Right renal cortex interstitium (tissue), 3 donors: ENCODE measurements at places on chromosomes 2 and 18. TPM values are rescaled to one million over a fixed set of nuclear protein-coding genes. Genes with fewer than 3 reads are reported as not detected.

DNA sequence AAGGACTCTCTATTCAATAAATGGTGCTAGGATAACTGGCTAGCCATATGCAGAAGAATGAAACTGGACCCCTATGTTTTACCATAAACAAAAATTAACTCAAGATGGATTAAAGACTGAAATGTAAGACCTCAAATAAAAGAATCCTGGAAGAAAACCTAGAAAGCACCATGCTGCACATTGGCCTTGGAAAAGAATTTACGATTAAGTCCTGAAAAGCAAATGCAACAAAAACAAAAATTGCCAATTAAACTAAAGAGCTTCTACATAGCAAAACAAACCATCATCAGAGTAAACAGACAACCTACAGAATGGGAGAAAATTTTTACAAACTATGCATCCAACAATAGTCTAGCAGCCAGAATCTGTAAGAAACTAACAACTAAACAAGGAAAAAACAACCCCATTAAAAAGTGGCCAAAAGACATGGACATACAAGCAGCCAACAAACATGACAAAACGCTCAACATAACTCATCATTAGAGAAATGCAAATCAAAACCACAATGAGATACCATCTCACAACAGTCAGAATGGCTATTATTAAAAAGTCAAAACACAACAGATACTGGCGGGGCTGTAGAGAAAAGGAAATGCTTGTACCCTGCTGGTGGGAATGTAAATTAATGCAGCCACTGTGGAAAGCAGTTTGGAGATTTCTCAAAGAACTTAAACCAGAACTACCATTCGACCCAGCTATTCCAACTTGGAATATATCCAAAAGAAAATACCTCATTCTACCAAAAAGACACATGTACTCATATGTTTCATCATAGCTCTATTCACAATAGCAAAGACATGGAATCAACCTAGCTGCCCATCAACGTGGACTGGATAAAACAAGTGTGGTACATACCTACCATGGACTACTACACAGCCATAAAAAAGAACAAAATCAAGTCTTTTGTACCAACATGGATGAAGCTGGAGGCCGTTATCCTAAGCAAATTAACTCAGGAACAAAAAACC is 30.6 kb downstream of the SEPTIN10 start:
- no peak for DNase-seq

DNA sequence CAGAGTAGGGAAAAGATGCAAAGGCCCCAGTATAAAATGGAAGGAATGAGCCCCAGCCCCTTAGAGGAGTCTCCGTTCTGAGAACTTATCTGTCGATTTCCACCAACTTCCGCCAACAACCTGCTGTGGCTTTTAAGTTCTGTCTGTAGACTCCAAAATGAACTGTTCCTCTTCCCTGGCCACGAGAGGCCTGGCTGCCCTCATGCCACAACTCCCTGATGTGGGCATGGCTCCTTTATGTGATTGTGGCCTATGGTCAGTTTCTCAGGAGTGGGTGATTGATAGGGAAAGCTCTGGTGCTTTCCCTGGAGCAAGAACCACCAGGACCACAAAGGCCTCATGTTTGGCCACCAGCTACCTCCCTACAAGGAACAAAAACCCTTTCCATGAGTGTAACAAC is 18.8 kb upstream of the CD207 start:
- no peak for DNase-seq

DNA sequence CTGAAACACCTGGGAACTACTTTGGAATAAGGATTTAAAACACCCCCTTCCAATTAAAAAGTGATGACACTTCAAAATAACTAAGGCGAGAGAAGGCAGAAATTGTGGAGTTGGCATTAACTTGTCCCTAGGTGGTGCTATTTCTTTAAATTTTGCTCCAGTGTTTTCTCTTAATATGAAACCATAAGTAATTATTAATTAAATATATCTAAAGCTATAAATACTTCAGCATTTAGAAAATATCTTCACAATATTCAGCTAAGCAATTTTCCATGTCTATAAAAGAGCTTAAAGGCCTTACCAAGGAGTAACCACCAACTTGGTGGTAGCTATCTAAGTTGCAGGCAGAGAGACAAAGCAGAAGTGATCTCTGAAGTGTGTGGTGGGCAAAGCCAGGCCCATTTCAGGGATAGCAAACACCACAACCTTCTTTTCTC is 186.8 kb upstream of the PGAP1 start:
- no peak for DNase-seq

- no peak for DNase-seq
Observed at GRCh38 chr2:219416235-219416602, 2.0 kb upstream of the DES start.

- DNase-seq, result no peak
Observed at GRCh38 chr2:129483366-129483765, 496.1 kb upstream of the RAB6C start.

- no peak for DNase-seq
Observed at GRCh38 chr2:43161650-43162510, 64.5 kb downstream of the ZFP36L2 start.

The IL1R2 gene
- 0.75 TPM for polyA plus RNA-seq

DNA sequence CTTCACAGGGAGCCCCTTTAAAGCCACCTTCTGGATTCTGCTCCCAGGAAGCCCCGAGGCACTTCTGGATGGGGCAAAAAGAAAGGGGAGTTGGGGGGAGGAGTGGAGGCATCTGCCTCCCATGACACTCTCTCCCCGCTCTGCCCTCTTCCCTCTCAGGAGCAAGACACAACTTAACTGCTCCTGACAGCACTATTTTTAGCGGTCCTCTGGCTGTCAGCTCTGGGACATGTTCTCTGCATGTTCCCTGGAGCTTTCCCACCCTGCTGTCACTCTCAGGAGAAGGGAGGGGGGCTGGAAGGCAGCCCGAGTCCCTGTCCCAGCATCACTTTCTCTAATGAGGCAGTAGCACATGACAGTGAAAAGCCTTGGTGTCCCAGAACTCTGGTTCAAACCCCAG is 32.3 kb downstream of the PLB1 start:
- no peak for DNase-seq

The CNGA3 gene
- polyA plus RNA-seq, result not detected

DNA sequence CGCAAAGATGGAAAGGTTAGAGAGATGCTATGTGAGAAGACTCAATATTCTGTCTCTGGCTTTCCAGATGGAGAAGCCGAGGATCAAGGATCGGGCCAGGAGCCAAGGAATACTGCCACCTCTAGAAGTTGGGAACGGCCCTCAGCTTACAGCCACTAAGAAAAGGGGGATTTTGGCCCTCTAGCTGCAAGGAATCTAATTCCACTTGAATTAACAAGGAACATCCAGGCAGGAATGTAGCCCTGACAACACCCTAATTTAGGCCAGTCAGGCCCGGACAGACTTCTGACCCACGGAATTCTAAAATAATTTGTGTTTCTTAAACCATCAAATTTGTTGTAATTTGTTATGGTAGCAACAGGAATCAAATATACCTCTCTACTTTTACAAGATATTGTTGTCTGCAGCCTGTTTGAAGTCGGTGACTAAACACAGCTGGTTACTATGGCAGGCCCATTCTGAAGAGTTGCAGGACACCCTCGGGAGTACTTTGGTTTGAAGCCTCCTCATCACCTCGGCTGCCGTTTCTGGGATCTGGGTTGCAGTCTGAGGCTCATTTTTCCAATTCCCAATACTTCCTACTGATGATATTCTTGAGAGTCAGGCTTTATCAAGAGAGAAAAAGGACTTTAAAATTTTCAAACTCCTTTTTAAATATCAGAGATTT is 1131.2 kb downstream of the TSN start:
- DNase-seq, result no peak

- DNase-seq, result no peak
Observed at GRCh38 chr2:105919191-105919811, 174.6 kb downstream of the NCK2 start.

GRCh38 chr2:239903803-239904202 is 121.3 kb downstream of the NDUFA10 start:
- no peak for DNase-seq

- DNase-seq, result no peak
Observed at GRCh38 chr2:127768775-127769479, 42.0 kb downstream of the WDR33 start.

GRCh38 chr2:46230115-46230571 is 67.1 kb upstream of the EPAS1 start:
- DNase-seq, result no peak

GRCh38 chr2:113274432-113274831 is 4.3 kb downstream of the PAX8 start:
- DNase-seq, result no peak

DNA sequence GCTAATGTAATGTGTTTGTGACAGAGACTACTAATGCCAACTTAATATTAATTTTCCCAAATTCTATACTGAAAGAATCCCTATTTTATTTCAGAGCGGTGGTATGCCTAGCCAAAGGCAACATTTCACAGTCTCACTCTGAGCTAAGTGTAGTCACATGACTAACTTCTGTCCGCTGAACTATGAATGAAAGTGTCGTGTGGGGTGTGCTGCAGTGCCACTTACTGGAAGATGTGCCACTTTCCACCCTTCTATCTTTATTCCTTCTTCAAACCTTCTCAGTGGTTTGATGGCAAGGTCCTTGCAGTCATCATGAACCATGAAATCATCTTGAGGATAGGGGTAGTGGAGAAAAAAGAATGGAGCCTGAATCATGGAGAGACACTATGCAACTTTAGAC is 47.3 kb upstream of the C1D start:
- DNase-seq, result no peak

- no peak for DNase-seq
Observed at GRCh38 chr18:3266062-3266608, 4.2 kb downstream of the MYL12B start.

GRCh38 chr2:62398356-62398755 is 107.6 kb downstream of the TMEM17 start:
- DNase-seq, result no peak

DNA sequence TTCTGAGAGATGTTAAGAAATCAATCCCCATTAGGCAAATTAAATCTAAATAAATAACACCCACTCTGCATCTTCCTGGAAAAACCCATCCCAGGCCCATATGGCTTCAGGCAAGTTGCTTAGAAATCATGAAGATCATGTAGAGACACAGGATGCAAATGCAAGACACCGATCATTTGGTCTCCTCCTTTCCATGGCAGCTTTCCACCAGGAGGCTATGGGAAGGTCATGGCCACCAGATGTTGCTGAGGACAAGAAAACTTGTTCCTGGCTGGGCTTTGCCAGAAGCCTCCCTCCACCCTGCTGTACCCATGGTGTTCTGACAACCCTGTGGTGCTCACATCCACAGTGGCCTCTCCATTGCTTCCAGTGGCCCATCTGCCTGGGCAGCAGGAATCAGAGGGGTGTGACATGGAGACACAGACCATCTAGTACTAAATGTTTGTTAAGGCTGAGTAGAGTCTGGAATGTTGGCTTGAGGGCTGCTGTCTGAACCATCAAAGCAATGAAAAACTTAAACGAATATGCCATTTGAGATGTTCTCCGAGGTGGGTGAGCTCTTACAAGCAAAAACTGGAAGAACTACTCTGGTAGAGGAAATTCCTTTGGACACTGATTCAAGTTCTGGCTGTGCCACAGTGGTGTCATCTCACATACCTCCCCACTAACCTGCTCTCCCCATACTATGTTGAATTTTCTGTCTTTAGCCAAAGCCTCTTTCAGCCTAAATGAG is 293.2 kb downstream of the TNS1 start:
- no peak for DNase-seq

DNA sequence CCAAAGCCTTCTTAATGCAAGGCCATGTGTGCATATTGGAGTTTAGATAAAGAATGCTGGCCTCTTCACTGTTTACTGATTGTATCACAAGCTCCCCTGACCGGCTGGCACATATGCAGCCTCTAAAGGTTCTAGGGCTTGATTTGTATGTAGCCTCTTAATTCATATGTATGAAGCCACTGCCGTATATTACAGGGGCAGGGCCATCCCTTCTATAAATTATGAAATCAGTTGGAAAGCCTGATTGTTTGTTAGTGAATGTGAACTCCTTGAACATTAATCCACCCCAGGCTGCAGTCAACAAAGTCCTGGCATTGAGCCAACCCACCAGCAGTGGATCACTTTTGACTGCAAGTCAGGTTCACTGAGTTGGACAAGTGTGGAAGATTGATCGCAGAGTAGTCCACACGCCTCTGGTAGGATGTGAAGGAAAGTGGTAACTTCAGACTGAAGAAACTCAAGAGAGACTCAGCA is 61.6 kb upstream of the PARD3B start:
- no peak for DNase-seq

GRCh38 chr2:71220743-71221142 is 6.2 kb downstream of the PAIP2B start:
- no peak for DNase-seq

The MAP3K19 gene
- 0.78 TPM for polyA plus RNA-seq

GRCh38 chr2:135212757-135213156 is 160.7 kb downstream of the RAB3GAP1 start:
- DNase-seq, result no peak

The CRYBA2 gene
- polyA plus RNA-seq, result not detected

DNA sequence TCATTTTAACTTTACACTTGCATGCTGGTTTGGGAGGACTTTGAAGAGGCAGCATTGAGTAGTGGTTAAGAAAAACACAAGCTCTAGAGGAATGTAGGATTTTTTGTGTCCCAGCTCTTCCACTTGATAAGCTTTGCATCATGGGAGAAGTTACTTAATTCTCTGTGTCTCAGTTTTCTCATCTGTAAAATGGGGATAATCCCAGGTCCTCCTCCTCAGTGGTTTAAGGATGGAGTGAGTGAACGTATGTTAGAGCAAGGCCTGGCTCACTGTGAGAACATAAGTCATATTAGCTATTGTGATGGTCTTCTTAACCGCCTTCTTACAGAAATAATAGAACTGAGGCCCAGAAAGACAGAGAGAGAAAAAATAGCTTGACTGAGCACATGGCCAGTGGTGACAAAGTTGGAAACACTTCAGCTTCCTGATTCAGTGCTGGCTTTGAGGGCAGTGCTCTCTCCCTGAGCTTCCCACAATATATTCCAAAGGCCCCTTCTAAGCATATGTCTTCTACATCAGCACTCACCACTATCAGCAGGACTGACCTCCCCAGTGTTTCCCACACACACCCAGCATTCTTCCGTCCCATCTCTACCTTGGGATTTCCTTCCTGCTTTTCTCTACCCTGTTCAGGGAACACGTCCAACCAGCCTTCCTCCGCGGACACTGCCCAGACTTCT is 214.9 kb upstream of the TNP1 start:
- DNase-seq, result no peak

DNA sequence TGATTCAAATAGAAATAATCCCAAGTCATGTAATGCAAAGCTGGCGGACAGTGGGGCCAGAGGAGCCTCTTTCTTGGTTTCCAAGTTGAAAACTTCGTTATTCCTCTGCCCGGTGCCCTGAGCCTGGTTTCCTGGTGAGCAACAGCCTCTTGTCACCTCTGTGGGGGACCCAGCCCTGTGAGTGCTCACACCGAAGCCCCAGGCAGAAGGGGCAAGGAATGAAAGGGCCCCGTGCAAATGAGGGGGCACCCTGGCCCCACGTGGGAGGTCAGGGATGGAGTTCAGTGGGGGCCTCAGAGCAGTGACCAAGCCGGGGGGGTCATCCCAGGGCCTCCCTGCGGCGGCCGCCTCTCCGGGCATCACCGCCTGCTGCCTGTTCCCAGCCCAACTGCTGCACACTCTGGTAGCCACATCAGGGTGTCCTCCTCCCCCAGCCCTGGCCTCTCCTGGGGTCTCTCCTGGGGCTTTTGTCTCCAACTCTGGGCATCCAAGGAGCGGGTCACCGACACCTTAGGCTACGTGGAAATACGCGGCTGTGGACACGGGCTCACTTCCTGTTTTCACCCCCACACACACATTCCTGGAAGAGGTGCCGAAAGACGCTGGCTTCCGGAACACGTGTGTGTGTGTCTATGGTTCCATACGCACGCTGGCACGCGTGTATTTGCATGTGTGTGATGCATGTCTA is 64.5 kb downstream of the TWIST2 start:
- no peak for DNase-seq

The INPP5D gene
- polyA plus RNA-seq, result 6.7 TPM

- no peak for DNase-seq
Observed at GRCh38 chr18:62282188-62282629, 42.9 kb upstream of the TNFRSF11A start.
